Peyer's patch (tissue), 4 donors: ENCODE measurements at places on chromosomes 1 and 21.

DNA sequence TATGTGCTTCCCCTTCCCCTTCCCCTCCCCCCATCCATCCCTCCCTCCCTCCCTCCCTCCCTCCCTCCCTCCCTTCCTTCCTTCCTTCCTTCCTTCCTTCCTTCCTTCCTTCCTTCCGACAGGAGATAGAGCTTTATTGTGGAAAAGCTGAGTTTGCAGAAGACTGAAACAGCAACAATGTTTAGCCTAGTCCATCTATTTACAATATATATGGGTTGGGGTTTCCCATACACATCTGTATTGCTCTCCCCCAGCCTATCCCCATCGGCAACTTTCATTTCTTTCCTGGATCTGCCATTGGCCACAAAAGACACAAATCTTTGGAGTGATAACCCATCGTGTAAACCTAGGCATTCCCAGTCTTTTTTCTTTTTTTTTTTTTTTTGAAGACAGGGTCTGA lies 222.3 kb downstream of the USH2A start:
- no peak for DNase-seq

DNA sequence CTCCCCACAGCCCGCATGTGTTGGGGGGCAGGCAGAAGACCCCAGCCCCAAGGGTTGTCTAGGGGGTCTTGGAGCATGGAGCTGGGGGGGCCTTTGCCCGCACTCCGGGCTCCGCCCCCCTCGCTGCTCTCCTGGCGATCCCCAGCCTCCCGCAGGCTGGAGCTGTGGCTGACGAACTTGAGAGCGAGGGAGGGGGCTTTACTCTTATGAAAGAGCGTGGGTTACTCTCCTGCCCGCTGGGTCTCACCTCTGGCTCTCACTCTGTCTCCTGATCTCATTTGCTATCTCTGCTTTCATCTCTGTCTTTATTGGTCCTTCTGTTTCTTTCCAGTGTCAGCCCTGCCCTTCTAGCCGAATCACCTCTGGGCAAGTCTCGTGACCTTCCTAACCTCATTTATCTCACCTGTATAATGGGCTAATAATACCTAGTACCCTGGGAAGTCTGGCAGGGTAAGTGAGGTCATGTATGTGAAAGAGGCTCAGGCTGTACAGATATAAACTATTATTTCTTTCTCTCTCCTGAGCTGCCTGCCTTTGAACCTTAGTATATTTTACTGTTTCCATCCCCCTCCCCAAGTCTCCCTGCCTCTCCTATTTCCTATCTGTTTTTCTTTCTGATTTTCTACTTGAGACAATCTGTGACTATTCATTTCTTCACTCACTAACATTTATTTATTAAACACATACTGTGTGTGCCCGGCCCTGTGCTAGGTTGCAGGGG lies 731 bp downstream of the EFNA4 start:
- DNase-seq, result no peak

- DNase-seq, result peak; percentile 90
Observed at GRCh38 chr1:180167721-180168467, 13.2 kb downstream of the QSOX1 start.

- no peak for DNase-seq
Observed at GRCh38 chr1:22677931-22678896, 25.2 kb downstream of the C1QB start.

GRCh38 chr1:75133750-75134646 lies at the start of gene LHX8:
Gene LHX8, plus strand, starts transcription at chr1:75134388. Its CDS starts 2,227 bp downstream, at chr1:75136615.
- DNase-seq, result no peak

DNA sequence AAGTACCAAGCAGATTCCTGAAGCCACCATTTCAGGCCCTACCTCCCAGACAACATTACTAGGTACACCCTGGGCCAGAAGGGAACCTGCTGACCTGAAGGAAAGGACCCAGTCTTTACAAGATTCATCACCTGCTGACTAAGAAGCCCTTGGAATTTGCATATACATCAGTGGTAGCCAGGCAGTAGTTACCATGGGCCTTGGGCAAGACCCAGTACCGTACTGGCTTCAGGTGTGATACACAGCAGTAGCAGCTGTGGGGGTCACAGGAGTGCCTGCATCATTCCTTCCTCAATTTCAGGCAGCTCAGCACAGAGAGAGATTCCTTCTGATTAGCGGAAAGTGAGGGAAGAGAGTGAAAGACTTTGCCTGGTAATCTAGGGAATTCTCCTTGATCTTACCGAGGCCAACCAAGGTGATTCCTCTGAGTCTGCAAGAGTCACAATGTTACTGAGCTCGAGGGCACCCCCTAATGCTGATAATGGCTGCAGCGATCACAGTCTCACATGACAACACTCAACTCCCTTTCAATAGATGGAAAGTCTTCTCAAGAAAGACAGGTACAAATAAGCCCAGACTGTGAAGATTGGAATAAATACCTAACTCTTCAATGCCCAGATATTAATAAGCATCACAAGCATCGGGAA lies 22.0 kb upstream of the UHMK1 start:
- DNase-seq, result no peak

GRCh38 chr1:115437196-115437595 lies 99.1 kb upstream of the NGF start:
- no peak for DNase-seq

- no peak for DNase-seq
Observed at GRCh38 chr1:221437171-221437570, 304.7 kb downstream of the DUSP10 start.

GRCh38 chr1:147388969-147389368 lies 146.5 kb downstream of the CHD1L start:
- DNase-seq, result no peak

- no peak for DNase-seq
Observed at GRCh38 chr1:204367956-204368355, 8.2 kb upstream of the PLEKHA6 start.

DNA sequence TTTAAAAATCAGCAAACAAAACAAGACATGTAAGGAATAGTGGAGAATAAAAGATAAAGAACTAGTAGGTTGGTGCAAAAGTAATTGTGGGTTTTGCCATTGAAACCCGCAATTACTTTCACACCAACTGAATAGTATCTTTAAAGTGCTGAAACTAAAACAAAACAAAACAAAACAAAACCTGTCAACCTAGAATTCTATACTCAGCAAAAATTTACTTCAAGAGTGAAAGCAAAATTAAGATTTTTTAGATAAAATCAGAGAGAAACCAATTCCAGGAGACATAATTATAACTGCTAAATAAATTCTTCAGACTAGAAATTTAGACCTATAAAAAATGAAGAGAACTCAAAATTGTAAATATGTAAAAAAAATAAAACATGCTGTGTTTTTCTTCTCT lies 114.0 kb upstream of the TSPAN2 start:
- DNase-seq, result no peak

GRCh38 chr1:224801844-224802490 lies 127.5 kb upstream of the DNAH14 start:
- DNase-seq, result no peak

DNA sequence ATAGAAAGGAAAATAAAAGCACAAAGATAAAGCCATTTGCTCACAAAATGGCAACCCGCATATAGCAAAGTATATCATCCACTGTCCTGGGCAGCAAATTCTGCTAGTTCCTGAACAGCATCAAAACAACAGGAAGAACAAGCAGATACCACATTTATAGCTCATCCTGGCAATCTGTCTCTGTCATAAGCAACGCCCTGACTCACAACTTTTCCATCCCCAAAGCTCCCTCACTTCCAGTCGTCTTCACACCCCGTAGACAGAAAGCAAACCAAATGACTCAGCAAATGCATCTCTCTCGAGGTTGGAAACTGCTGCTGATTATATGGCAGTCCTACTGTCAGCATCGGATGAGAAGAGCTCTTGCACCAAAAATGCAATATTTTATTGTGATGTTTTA lies 65.8 kb downstream of the AK5 start:
- no peak for DNase-seq

GRCh38 chr1:209667708-209668107 lies 7.5 kb upstream of the G0S2 start:
- DNase-seq, result no peak

DNA sequence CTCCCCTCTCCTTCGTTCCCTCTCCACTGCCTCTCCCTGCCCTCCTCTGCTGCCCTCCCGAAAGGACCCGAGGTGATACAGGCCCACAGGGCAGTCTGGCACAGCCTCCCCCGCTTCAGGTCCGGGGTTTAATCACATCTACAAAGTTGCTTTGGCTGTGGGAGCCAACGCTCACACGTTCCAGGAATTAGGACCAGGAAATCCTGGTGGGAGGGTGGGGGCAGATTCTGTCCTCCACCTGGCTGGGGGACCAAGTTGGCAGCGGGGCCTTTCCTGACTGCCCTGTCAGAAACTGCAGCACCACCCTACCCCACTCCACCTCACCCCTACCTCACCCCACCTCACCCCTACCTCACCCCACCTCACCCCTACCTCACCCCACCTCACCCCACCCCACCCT lies 95.1 kb downstream of the WDR4 start:
- DNase-seq, result no peak

DNA sequence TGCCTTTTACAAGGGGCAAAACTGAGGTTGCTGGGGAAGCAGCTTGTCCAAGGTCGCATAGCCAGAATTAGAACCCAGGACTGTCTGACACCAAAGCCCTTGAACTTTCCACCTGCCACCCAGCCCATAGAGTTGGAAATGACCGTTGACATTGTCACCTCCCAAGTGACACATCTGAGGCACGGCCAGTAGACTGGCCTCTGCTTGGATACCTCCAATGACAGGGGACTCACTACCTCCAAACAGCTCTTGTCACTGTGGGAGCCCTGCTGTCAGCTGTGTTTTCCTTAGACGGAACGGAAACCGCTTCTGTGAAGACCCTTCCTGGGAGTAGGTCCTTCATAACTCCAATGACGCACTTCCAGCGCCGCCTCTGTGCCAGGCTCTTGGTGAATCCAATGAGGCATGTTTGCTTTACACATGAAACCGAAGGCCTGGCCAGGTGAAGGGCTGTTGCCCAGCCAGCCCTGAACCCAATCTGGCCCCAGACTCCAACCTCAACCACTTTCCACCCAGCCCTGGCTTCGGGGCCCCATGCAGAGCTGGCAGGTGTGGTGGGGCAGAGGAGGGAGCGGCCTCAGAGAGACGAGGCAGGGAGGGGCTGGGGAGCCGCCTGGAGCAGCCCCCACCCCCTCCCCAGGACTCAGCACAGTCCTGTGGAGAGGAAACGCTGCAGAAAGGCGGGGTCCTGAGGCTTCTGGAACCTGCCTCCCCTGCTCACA lies 109.2 kb upstream of the IFFO2 start:
- DNase-seq, result no peak

DNA sequence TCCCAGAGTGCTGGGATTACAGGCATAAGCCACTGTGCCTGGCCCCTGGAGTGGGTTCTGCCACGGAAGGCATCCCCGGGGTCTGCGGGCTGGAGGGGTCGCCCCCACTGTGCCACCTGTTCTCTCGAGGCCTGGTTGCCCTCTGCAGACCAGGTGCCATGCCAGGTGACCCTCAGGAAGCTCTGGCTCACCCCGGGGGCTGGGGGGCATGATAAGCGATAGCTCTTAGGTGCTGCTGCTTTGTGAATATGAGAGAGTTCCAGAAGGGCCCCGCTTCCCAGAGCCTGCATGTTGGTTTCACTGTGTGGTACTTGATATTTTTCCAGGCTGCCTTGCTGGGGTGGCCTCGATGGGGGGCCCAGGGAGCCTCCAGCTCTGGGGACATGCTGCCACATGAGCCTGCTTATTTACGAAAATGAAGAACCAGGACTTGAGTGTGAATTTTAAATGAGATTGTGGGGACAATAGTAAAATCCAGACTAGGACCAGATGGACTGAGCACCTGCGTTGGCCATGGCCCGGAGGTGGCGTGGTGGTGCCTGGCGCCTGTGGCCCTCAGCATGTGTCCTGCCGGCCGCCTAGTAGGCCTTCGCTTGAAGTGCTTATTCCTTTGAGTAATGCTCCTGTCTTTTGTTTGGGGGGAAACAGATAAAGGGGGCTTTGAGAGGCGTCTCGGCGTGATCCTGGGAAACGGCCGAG lies 7.3 kb downstream of the SKI start:
- DNase-seq, result no peak

DNA sequence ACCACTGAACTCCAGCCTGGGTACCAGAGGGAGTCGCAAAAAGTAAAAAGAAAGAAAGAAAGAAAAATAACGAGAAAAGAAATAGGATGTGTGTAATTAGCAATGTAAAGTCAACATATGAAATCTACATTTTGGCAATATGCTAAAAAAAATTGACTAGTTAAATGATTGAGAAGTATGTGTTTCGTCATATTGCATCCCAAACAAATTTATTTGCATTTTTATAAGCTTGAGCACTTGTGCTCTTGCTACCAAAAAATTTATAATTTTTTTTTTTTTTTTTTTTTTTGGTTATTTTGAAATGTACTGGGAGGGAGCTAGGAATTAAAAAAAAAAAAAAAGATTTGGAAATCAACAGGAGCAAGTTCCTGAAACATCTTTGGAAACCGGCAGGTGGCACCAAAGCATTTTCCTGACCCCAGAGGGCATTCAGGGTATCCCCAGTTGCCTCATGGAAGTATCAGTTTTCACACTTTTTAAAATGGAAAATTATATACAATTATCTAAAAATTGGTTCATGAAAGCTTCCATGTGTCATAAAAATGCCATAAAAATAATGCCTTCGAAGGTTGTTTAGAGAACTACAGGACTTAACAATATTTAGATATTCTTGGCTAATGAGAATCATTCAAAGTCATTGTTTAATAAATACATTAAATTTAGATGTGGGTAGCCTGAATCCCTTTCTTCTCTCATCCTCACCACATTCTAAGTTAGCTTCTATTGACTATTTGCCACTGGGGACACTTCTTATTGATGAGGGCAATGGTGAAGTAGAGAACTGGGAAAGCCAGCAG lies 4.8 kb upstream of the HEATR1 start:
- DNase-seq, result no peak

GRCh38 chr21:44858291-44858690 lies 15.2 kb downstream of the PTTG1IP start:
- peak; percentile 42 for DNase-seq

DNA sequence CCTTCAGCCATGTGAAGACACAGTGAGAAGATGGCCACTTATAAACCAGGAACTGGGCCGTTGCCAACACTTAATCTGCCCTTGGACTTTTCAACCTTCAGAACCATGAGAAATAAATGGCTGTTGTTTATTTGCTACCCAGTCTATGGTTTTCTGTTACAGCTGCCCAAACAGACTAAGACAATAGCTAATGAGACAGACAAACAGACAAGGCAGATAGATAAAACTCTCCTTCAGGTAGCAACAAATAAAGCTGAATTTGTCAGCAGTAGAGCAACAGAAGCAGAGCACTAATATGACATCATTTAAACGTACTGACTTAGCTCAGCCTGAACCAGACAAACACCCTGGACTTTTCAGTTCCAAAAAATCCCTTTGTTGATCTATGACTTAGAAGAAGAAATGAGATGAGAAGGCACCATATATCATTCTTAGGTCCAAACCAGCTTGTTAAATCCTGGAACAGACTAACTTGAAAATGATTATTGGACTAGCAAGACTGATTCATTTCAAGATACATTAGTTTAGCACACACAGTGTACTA lies 27.0 kb downstream of the ZZZ3 start:
- DNase-seq, result no peak
